HFFc6 (cell line): ENCODE measurements at places on chromosomes 11 and 22. TPM values are rescaled to one million over a fixed set of nuclear protein-coding genes. Genes with fewer than 3 reads are reported as not detected.

DNA sequence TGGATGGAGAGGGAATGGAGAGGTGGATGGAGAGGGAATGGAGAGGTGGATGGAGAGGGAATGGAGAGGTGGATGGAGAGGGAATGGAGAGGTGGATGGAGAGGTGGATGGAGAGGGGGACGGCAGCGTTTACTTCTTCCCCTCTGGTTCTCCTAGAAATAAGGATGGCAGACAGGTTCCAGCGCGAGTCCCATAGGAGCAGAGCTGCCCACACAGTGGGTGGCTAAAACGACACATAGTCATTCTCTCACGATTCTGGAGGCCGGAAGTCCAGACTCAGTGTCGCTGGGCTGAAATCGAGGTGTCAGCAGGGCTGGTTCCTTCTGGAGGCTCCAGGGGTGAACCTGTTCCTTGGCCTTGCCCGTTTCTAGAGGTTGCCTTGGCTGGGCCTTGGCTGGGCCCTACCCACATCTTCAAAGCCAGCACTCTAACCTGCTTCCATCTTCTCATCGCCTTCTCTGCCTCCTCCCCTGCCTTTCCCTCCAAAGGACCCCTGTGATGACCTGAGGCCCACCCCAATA is 12.7 kb upstream of the CTSD start:
- DNase-seq, result no peak

GRCh38 chr22:20247010-20247505 is 21.1 kb downstream of the RTN4R start:
- peak; percentile 46 for DNase-seq

DNA sequence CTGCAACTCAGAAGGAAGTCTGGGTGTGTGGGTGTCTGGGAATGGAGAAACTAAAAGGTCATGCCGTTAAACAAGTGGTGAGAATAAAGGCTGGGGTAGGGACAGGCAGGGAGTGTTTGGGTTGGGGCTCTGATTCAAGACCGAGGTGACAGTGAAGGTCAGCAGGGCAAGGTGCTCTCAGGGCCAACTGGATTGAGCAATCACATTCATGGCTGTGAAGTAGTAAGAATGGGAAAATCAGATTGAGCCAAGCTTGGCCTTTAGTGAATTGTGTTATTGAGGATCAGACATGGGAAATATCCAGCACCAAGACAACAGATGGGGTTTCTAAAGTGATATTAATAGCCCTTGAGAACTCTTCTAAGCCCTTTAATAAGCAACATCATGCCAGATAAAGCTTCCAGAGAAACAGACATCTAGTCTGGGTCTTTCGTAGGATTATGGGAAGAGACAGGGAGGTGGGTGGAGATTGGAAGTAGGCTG is 24.3 kb downstream of the SCN3B start:
- no peak for DNase-seq

GRCh38 chr11:66264914-66265313 is 3.5 kb upstream of the RAB1B start:
- no peak for DNase-seq

- peak; percentile 93 for DNase-seq
These were observed 85.4 kb downstream of the MTNR1B start for GRCh38 chr11:93054881-93055280.

GRCh38 chr11:22203281-22203680 is 10.4 kb downstream of the ANO5 start:
- DNase-seq, result no peak

GRCh38 chr11:123479048-123479837 is 49.2 kb downstream of the GRAMD1B start:
- DNase-seq, result no peak

DNA sequence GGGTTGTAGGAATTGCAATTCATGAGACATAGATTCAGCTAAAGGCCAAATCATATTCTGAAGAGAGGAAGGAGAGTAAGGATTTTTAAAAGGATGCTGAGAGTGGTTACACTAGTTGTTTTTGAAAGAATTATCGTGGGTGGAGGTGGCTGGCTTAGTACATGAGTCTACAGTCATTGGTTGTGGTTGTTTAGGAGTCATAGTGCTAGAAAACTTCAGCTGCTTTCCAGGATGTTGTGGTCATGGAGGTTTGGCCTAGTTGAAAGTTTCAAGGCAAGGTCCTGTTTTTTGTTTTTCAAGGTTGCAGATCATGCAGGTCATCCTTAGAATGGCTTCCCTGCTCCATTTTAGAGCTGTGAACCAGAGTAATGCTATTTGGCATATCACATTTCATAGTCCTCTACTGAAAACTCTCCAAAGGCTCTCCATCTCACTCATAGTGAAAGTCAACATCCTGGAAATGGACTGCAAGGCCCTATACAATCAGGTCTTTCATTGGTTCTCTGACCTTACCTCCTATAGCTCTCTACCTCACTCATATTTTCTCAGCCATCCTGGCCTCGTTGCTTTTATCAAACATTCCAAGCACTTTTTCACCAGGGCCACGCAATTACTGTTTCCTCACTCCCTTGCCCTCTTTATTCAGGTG is 26.1 kb upstream of the ZBTB44 start:
- no peak for DNase-seq

DNA sequence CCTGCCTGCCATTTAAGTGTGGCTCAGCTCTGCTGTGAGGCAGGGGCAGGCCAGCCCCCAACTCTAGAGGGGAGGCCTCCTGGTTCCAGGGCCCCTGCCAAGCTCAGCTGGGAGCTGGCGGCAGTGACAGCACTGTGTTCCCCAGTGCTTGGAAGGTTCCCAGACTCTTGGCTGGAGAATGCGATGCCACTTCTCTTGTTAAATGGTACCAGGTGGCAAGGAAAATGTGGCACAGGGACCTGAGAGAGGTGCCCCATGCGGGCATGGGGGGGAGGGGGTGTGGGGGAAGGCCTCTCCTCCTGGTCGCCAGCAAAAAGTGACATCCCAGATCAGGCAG is 8.4 kb upstream of the TNFRSF13C start:
- DNase-seq, result no peak

GRCh38 chr11:29022676-29023075 is 914.5 kb downstream of the METTL15 start:
- no peak for DNase-seq

DNA sequence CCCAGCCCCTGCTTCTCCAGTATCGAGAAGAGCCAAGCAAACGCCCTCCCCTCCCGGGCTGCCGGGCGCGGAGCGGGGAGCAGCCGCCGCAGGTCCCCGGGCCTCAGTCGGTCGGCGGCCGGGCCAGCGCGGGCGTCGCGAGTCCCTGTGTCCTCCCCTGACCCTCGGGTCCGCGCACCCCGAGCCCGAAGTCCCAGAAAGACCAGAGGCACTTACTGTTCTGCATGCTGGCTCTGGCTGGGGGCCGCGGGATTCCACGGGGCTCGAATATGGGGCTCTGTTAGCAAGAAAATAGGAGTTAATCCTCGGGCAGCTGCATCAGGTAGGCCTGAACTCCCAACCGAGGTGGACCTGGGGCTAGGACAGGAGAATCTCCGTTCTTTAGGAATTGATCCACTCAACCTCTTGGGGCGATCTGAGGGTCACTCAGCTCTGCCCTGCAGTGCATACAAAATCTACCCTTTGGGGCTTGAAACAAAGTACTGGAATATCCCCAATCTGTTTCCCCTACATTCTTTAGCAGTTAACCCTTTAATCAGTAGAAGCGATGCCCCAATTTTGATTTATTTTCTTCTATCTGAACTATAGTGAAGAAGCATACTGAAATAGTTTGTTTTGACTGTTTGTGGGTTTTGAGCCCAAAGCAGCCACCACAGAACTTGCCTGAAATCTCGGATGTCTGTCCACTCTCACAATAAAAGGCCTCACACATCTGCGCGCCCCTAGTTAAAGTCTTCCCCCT is 4.8 kb downstream of the PAX6 start:
- DNase-seq, result no peak

- no peak for DNase-seq
These were observed 60.1 kb downstream of the TRPC6 start for GRCh38 chr11:101523634-101524260.

- DNase-seq, result no peak
These were observed 9.9 kb upstream of the CARD18 start for GRCh38 chr11:105149477-105149876.

DNA sequence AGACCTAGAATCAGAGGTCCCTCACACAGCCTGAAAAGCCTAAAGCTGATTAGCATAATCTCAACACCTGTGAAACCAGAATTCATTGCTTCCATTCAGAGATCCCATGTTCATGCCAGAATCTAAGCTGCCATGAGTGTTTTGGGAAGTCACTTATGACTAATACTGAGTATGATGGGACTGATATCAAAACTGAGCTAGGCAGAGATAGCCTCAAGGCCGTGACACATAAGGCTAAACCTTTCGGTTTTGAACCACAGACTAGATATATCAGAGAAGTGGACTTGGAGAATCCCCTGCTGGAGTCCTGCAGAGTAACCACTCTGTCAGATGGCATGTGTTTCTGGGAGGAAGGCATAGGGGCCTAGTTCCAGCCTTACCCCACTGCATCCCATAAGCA is 23.1 kb upstream of the GLYATL2 start:
- no peak for DNase-seq

MMP11 gene
- 2.1 to 3.3 TPM (median 2.2 TPM) in 3 replicates for total RNA-seq

CD3G gene
- total RNA-seq, result not detected in 3 replicates

GRIA4 gene
- total RNA-seq, result not detected in 3 replicates

RAB36 gene
- 6.4 to 7.8 TPM (median 6.8 TPM) in 3 replicates for total RNA-seq

TRIM48 gene
- not detected in 3 replicates for total RNA-seq

IGSF9B gene
- 0.27 TPM in 1 of 3 replicates, not detected in the others for total RNA-seq

EXPH5 gene
- 0.23 to 0.84 TPM (median 0.36 TPM) in 3 replicates for total RNA-seq

RCE1 gene
- 12.1 to 16.0 TPM (median 15.7 TPM) in 3 replicates for total RNA-seq
